ENCODE measurements at places on chromosomes 1 and 21. TPM values are rescaled to one million over a fixed set of nuclear protein-coding genes. Genes with fewer than 3 reads are reported as not detected.

The F5 gene
- 0.60 TPM for total RNA-seq

GRCh38 chr1:54871275-54872035 is 15.5 kb downstream of the DHCR24 start:
- no peaks in the 10 kb centered on the region for H3K36me3 ChIP-seq
- H3K4me3 ChIP-seq = no peak overlapping the region
- no peak for DNase-seq
- H3K27ac ChIP-seq = no peak overlapping the region
- H3K27me3 ChIP-seq = no peaks in the 10 kb centered on the region
- H3K4me1 ChIP-seq = no peaks in the 10 kb centered on the region

The KCNJ10 gene
- 8.1 TPM for total RNA-seq

The CACNA1S gene
- not detected for total RNA-seq

DNA sequence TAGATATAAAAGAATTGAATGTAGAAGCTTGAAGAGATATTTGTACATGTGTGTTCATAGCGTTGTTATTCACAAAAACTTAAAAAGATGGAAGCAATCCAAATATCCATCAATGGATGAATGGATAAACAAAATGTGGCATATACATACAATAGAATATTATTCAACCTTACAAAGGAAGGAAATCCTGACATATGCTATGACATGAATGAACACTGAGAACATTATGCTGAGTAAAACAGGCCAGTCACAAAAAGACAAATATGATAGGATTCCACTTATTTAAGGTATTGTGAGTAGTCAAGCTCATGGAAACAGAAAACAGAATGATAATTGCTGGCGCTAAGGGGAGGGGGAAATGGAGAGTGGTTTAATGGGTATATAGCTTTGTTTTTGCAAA is 47.0 kb upstream of the DYRK1A start:
- H3K36me3 ChIP-seq = no peaks in the 10 kb centered on the region
- H3K4me3 ChIP-seq = no peak overlapping the region
- no peaks in the 10 kb centered on the region for H3K4me1 ChIP-seq
- no peak overlapping the region for H3K27ac ChIP-seq
- no peaks in the 10 kb centered on the region for H3K27me3 ChIP-seq
- DNase-seq = no peak

- no peaks in the 10 kb centered on the region for H3K4me1 ChIP-seq
- H3K27ac ChIP-seq = peak overlapping the region; percentile 60
- H3K36me3 ChIP-seq = no peaks in the 10 kb centered on the region
- H3K4me3 ChIP-seq = no peak overlapping the region
Measured at GRCh38 chr21:14675774-14676530, 129.8 kb upstream of the SAMSN1 start.

The CR1L gene
- total RNA-seq = not detected

GRCh38 chr1:175132436-175132835 is 60.1 kb downstream of the KIAA0040 start:
- H3K4me1 ChIP-seq = peaks cover 18% of the 10 kb centered on the region
- H3K4me3 ChIP-seq = no peak overlapping the region
- H3K36me3 ChIP-seq = no peaks in the 10 kb centered on the region
- no peak for DNase-seq
- no peaks in the 10 kb centered on the region for H3K27me3 ChIP-seq

Data from tibial nerve (tissue), 4 donors.